ENCODE measurements at places on chromosomes 2 and 18.

- DNase-seq = no peak
Observed at GRCh38 chr2:174827371-174828369, 63.4 kb upstream of the CHRNA1 start.

GRCh38 chr2:200430017-200430416 lies 79.9 kb downstream of the KCTD18 start:
- no peak for DNase-seq

DNA sequence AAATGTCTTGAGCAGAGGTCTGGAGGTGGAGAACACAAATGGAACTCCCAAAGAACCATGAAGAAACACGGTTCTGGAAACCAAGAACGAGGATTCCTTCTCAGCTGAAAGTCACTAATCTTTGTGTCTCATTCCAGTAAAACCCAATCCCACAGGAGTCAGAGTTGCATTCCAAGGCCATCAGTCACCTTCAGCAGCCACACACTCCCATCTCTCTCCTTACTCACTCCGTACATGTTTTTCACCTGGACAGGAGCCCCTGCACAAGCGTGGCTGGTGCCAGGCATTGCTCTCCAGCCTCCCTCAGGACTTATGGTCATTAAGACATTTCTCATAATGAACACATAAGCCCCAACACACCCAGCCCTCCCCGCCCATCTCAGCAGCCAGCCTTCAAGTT lies 175.4 kb upstream of the SIX2 start:
- DNase-seq = no peak

GRCh38 chr2:18752022-18752493 lies 162.7 kb upstream of the NT5C1B start:
- DNase-seq = peak; percentile 85

DNA sequence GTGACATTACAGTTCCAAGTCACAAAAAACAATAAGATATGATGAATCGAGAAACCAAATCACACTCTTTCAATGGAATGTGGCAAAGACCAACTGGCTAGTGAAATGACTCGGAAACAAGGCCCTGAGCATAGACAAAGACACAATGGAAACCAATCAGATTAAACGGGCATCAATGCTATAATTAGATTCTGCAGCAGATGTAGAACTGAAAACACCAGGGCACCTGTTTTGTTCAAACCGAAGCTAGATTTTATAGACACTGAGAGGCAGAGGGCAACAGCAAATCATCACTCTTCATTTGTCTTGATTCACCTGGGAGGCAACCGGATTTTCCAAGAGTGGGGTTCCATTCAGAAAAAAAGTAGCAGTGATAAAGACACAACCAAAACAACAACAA lies 92.8 kb upstream of the BARD1 start:
- DNase-seq = no peak

GRCh38 chr2:60278906-60279305 lies 274.5 kb downstream of the BCL11A start:
- DNase-seq = no peak

- DNase-seq = no peak
Observed at GRCh38 chr2:241982706-241983570, 113.4 kb downstream of the RTP5 start.

DNA sequence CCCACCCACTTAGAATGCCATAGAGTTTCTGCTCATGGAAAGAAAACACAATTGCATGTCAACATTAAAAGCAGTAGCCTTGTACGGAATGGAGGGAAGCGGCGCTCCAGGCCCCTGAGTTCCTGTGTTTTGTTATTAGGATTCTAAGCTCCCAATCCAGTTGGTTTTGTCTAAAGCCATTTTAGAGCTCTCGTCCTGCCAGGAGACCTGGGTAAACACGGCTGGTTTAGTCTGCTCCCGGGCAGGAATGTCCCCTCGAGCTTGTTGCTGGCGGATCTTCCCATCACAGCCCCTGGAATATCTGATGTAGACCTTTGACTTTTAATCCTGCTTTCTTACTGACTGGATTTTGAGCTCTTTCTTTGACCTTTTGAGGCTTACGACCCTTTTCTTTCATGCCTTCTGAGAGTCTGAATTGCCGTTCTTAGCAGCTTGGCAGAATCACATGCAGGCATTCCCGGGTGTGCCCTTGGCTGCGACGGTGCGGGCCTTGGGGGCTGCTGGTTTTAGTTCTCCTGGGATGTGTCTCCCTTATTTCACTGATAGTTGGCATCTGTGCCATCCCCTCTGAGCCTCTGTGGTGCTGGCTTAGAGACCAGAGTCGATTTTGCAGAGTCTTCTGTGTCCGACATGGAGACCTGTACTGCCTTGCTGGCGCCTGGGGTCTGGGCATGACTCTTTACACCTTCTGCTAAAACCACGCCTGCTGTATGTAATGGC lies 25.4 kb downstream of the GREB1 start:
- no peak for DNase-seq

- peak; percentile 49 for DNase-seq
Observed at GRCh38 chr2:67733517-67733916, 329.3 kb downstream of the C1D start.

DNA sequence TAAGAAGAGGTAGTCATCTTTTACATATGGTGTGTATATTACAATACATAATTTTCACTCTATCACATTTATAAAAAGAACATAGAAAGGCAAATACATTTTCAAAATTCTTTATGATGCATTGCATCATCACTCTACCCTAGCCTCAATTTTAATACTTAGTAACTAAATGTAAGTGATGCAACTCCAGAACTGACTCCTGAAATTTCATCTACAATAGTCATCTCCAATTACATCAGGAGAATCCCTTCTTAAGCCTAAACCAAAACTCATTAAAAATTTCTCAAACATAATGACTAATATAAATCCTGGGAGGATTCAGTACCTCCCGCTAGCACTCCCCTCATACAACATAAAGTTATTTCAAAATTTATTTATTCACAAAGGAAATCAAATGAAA lies 15.9 kb downstream of the TMX3 start:
- DNase-seq = peak; percentile 70

DNA sequence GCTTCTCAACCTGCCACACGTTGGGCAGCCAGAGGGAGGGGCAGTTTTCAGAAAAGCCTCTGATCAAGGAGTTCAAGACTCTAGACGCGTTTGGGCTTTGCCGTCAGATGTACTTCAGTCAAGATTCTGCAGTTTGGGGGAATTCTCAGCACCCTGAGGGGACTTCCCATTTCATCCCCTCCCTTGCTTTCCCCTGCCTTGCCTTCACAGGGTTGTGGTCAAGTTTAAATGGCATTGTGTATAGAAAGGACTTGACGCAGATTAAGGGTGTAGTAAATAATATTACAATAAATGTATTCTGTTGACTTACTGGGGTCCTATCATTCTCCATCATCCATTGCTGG lies 198.3 kb upstream of the NABP1 start:
- DNase-seq = no peak

GRCh38 chr2:205366336-205367060 lies 315.8 kb upstream of the NRP2 start:
- no peak for DNase-seq

DNA sequence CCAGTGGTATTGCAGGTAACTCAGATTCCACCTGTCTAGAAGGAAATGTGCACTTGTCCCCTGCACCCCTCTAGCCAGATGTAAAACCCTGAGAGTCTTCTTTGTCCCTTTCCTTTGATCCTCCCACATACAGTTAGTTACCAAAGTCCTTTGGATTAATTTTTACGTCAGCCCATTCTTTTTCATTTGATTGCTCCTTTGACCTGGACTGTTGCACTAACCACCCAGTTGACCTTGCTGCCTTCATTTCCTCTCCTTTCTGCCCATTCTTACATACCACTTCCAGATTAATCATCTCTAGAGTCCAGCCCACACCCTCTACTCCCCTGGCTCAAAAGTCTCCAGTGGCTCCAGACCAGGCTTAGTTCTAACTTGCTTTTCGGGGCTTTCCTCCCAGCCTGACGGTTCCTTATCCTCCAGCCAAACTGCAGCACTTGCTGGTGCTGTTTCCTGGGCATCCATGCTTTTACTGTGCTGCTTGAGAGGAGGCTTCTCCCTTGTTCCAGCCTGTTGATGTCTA lies 99.3 kb downstream of the SPTBN1 start:
- no peak for DNase-seq

- no peak for DNase-seq
Observed at GRCh38 chr18:24214913-24215312, 76.1 kb downstream of the CABYR start.

- DNase-seq = no peak
Observed at GRCh38 chr18:32884543-32884942, 111.7 kb upstream of the KLHL14 start.

DNA sequence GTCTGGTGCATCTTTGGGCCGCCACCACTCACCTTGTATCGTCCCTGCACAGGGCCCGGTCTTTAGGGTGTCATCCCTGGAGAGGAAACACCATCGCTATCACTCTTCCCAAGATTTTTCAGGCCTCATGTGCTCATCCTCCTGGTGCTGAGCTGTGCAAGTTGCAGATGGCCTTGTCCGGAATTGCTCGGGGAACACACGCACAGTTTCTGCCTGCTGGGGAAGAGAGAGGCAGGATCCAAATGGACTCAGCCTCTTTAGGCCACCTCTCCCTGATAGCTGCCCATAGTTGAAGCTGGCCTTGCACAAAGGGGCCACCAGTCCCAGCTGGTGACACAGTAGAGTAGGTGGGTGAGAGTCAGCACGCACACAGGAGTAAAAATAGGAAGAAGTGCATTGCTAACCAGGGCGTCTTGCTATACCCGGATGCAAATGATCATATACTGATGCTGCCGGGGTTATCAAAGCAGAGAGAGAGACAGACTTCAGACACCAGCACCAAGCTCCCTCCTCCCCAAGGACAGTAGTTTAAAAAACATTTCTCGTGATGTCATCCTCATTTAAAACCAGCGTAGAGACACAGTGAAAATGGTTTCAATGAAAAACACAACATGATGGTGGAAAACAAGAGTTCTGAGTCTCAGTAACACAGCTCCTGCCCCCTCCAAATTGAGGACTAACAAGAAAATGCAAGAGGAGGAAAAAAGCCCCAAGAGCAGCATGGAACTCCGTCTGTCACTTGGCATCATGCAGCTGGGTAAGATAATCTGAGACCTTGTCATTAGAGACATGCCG lies 147.5 kb upstream of the NCK2 start:
- DNase-seq = no peak

DNA sequence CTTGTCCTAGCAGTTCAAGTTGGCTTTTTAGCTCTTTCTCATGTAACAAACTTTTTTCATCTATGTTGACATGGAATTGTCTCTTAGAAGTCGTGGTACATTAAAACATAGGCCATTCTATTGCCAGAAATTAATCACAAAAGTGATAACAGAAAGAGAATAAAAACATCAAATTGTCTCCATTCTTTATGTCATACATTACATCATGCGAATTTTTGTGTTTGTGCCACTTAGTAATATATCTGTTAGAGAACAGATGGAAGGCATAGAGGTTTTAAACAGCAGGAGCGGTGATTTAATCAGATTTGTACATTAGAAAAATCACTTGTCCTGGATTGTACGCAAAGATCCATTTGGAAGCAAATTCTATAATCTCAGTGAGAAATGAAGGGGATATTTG lies 136.5 kb upstream of the CDH20 start:
- no peak for DNase-seq

GRCh38 chr2:121521359-121521758 lies 9.3 kb upstream of the RNU4ATAC start:
- DNase-seq = no peak

DNA sequence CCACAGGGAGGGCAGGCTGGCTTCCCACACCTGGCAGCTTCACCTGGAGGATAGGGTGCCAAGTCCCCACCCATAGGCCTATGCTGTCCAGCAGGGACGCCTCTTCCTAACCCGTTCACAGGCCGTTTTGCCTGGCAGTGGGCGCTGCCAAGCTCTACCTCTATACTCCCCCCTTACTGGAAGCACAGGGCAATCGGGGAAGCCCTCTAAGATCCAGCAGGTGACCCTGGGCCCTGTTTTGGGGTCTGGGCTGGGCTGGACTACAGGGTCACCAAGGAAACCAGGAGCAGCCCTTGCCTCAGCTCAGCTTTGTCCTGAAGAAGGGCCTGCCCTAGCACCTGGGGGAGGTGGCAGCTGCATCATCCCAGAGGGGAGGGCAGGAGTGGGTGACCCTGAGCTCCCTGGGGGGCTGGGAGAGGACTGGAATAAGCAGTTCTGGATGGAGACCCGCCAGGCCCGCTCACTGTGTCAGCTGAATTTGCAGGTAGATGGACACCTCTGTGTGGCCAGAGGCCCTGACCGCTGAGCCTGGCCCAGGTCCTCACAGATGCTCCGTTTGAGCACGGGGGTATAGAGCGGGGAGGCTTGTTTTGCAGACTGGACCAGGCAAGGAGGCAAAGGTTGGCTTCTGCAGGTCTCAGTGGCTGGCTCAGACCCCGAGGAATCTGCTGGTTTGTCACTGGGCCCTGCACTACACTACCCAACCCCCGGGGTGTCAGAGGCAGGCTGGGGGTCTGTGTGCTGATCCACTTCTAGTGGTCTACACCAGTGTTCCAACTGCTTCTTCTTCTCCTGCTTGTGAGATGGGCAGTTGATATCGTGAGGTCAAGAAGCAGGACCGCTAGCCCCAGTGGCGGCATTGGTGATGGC lies 163.1 kb downstream of the ASB1 start:
- DNase-seq = no peak

DNA sequence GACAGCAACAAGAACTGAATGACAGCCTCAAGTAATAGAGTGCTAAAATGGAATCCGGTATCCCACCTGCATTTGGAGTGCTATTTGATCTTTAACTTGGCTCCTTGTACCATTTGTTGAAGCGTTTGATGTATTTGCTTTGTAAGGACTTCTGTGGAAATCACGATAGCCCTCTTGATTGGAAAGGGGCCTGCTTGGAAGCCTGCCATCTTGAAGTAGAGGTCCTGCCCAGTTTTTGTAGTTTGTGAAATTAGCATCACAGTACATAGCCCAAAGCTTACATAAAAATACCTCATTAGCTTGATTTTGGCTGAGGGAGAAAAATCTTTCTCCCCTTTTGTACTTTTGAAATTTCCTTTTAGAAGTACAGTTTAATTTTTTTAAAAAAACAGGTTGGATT lies 2.7 kb downstream of the CDCA7 start:
- DNase-seq = no peak

- DNase-seq = no peak
Observed at GRCh38 chr18:31863103-31863502, 79.8 kb downstream of the TRAPPC8 start.

GRCh38 chr2:120842456-120843439 lies 107.1 kb downstream of the GLI2 start:
- peak; percentile 73 for DNase-seq

GRCh38 chr2:75465317-75465984 lies 95.3 kb downstream of the EVA1A start:
- peak; percentile 67 for DNase-seq

GRCh38 chr2:219650426-219651248 lies 23.2 kb downstream of the SLC4A3 start:
- DNase-seq = no peak

DNA sequence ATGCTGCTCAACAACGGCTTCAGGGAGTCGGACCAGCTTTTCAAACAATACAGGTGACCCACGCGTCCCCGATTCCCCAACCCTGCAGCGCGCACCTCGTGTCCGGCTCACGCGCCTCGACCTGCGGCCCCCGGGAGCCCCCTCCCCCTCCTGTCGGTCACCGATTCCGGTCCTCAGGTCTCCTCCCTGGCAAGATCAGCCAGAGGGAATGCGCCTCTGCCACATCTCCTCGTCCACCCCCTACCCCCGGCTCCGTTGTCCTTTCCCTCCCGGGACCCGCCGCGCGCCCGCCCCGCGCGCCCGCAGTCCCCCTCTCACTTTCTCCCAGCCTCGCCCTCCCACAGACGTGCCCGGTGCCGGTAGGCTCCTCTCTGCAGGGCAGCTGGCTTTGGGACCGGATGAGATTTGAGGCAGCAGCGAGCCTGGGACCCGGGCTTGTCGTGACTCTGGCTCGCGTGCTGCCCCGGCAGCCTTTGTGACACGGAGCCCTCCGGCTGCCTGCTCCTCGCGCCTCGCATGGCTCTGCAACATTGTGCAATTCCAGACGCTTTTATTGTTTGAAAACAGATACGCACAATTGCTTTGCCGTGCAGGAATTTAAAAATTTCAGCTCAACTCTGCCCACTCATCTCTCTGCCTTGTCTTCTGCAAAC lies 558 bp downstream of the TTC39C start:
- peak; percentile 59 for DNase-seq

All from choroid plexus epithelial cell (primary cell).